SK-N-DZ (cell line): ENCODE measurements at places on chromosomes 4 and X.

DNA sequence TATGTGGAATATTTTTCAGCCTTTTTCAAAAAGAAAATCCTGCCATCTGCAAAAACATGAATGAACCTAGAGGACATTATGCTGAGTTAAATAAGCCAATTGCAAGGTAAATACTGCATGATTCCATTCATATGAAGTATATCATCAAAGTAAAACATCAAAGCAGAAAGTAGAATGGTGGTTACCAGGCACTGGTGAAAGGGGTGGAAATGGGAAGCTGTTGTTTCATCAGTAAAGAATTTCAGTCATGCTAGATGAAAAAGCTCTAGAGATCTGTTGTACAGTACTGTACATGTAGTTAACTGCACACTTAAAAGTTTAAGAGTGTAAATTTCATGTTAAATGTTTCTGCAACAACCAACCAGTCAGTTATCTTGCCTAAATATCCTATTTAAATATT, 196.8 kb upstream of the ADGRL3 start:
- no peak for DNase-seq

- no peak for DNase-seq
Observed at GRCh38 chrX:100681599-100681998, 37.6 kb downstream of the SRPX2 start.

- no peak for DNase-seq
Observed at GRCh38 chr4:5730436-5730835, 19.4 kb downstream of the EVC start.

DNA sequence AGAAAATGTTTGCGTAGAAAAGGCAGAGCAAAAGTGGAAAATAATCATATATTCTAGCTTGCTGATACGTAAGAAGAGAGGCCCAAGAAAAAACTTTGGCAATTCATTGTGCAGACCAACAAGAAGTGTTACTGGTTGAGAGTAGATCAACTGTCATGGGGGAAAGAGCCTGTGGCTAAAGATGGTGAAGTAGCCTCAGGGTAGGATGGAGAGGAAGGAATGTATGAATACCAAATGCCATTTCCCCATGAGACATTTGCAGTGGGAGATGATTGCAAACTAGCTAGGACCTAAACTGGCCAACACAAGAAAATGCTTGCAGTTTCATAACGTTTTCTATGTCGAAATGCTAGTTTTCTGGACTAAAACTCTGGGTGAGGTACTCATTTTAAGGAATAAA, 47.7 kb upstream of the ADGRL3 start:
- no peak for DNase-seq

- DNase-seq: no peak
Observed at GRCh38 chr4:111988514-111988913, 156.7 kb upstream of the FAM241A start.

DNA sequence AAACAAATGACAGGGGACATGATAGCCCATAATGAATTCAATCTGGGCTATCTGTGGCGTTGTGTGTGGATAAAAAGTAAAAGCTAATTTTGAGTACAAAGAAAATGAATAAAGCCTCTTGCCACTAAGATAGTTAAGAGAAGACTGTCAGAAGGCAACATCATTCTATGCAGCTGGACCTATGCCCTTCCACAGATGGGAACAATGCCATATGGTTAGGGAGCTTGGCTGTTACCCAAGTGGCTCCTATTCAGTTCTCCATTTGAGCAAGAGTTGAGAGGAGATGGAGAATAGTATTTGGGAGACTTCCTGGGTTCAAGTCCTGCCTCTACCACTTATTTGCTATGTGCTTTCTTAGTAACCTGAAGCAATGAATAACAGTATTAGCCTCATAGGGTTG, 107.7 kb downstream of the ANXA3 start:
- no peak for DNase-seq

- DNase-seq: no peak
Observed at GRCh38 chr4:84479663-84480062, 19.4 kb downstream of the NKX6-1 start.

GRCh38 chr4:110543577-110543976, 67.6 kb downstream of the ENPEP start:
- no peak for DNase-seq

DNA sequence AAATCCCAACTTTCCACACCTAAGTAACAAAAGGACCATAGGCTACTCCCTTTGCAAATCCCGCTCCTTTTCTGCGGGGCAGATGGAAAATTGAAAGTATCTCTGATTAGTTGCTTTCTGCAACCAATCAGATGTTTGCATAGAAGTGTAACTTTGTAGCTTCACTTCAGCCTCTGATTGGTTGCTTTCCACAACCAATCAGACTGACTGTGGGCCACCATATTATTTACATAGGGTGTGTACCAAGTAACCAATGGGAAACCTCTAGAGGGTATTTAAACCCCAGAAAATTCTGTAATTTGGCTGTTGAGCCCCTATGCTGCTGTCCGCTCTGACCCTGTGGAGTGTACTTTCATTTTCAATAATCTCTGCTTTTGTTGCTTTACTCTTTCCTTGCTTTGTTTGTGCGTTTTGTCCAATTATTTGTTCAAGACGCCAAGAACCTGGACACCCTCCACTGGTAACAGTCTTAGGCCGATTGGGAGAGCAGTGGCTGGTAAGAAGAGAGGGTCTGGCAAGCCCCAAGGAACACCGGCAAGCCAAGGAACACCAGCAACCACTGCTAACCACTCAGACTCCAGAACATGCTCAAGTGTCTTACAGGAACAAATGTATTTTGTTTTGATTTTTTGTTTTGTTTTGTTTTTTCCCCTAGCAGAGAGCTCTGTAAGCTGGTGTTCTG, 125.5 kb upstream of the MAP3K15 start:
- no peak for DNase-seq

GRCh38 chrX:72299891-72300630, 5.7 kb downstream of the CITED1 start:
- DNase-seq: no peak

- no peak for DNase-seq
Observed at GRCh38 chr4:135354876-135355275, 1153.3 kb upstream of the PABPC4L start.

GRCh38 chr4:151652841-151653547, 107.8 kb downstream of the GATB start:
- no peak for DNase-seq

DNA sequence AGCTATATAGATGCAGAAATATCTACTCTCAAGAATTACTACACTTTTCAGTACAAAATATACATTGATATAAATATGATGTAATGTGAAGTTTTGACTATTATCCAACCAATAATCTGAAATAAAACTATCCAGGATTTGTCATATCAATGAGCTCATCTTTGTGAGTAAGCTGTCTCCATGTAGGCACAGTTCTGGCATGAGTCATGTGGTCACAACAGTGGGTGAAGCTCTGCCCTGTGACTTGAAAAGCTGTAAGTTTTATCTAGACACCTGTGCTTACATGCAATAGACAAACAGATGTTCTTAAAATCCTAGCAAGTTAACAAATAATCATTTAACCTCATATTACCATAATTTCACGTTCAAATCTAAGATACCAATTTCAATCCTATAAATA, 192.7 kb downstream of the GABRG1 start:
- DNase-seq: no peak

DNA sequence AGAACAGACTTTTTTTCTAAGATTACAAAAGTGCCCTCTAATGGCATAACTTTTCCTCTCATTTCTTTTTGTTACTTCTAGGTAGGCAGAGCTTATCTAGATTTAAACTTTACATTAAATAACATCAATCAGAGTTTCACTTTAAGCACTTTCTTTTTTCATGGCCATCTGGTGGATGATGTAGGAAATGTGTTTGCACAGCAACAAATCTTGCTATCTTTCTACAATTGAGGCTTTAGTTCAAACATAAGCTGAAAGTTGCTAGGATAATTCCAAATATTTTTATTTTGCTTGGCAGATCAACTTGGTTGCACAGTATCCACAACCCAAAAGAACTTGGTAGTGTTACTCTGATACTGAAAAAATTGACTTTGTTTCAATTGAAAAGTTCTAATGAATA, 22.0 kb downstream of the NDNF start:
- DNase-seq: no peak

DNA sequence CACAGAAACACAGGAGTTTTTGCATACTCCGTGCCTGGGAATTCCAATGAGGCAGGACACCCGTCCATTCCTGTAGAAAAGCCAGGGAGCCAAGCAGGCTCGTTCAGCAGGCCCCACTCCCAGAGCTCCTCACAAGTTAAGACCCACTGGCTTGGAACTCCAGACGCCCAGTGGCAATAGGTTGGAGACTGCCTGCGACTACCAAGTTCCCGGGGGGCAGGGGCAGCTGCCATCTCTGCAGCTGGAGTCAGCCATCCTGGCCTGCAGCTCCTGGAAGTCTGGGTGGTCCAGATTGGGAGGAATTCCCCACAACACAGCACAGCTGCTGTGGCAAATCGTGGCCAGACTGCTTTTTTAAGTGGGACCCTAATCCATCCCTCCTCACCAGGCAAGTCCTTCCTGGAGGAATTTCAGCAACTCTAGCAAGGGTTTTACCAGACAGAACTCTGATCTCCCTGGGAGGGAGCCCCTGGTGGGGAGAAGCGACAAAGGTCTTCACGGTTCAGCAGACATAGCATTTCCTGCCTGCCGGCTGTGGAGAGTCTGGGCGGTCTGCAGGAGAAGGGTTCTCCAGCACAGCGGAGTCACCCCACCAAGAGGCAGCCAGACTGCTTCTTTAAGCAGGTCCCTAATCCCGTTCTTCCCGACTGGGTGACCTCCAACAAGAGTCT, 231.9 kb downstream of the STPG2 start:
- peak; percentile 29 for DNase-seq

DNA sequence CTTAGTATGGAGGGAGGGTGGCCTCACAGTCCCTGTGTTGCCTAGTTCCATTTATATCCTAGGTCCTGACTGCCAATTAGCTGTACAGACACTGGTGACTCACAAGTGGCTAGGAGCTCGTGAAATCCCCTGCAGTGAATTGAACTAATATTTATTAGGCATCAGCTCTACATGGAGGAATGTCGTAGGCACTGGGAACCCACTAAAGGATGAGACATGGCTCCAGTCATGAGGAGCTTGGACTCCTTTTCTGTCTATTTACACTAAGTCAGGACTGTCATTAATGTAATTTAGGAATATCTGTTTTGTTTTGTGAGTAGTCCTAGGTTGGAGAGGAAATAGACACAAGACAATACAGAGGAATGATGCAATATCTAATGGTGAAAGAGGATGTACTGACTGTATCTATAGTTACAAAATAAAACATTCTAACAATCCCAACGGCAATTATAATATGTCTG, 67.7 kb downstream of the MID1IP1 start:
- DNase-seq: no peak

GRCh38 chrX:63350465-63350877, 661 bp downstream of the SPIN4 start:
- peak; percentile 43 for DNase-seq

DNA sequence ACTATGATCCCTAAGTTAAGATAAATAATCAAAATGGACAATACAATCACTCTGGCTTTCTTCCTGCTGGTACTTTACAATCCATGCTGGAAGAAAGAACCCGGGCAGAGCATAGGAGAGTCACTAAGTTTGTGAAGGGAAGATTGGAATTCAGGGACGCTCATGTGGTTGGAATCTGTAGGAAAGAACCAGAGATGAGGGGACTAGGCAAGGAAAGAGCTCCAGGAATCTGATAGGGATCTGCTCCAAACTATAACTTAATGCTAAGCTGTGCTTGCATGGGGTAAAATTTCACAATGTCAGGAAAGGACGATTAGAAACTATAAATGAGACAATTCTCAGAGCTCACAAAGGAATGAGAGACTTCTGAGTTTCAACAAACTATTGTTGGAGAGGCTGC, 167.5 kb downstream of the ADGRA3 start:
- no peak for DNase-seq

- DNase-seq: no peak
Observed at GRCh38 chr4:153402366-153402765, 57.9 kb downstream of the MND1 start.

GRCh38 chr4:47510506-47511143, 25.6 kb downstream of the ATP10D start:
- DNase-seq: no peak

- no peak for DNase-seq
Observed at GRCh38 chr4:61376301-61376700, 176.2 kb downstream of the ADGRL3 start.

DNA sequence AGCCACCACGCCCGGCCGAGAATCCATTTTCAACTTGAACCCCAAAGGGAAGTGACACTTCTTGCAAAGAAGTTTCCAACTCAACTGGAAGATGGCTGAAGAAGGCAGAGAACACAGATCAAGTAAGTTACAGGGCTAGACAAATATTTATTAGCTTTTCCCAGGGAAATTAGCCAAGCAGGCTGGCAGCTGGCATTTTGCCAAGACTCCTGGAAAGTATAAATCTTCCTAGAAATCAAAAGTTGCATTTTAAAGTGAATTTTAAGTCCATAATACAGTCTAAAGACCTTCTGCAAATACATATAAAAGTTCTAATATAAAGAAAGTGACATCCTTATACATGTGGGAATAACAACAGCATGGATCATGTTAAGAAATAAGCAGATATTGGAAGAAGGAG, 3.4 kb upstream of the MRPL1 start:
- no peak for DNase-seq

- DNase-seq: no peak
Observed at GRCh38 chr4:3413675-3414420, 27.9 kb upstream of the HGFAC start.

- no peak for DNase-seq
Observed at GRCh38 chrX:46547857-46548256, 2.6 kb upstream of the ZNF674 start.

DNA sequence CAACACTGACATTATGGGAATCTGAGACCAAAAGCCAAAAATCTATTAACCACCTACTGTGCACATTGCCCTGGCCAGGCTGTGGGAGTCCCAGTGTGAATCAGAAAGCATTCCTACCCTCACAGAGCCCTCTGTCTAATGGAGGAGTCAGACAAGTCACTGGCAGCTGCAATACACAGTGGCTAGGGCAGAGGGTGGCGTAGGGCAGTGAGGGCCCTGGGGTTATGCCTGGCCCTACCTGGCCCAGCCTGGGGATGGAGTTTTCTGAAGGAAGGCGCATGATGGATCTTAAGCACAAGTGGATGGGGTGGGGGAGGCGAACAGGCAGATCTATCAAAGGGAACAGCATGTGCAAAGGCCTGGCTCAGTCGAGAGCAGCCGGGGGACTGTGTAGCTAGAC, 10.8 kb downstream of the JAKMIP1 start:
- DNase-seq: no peak

DNA sequence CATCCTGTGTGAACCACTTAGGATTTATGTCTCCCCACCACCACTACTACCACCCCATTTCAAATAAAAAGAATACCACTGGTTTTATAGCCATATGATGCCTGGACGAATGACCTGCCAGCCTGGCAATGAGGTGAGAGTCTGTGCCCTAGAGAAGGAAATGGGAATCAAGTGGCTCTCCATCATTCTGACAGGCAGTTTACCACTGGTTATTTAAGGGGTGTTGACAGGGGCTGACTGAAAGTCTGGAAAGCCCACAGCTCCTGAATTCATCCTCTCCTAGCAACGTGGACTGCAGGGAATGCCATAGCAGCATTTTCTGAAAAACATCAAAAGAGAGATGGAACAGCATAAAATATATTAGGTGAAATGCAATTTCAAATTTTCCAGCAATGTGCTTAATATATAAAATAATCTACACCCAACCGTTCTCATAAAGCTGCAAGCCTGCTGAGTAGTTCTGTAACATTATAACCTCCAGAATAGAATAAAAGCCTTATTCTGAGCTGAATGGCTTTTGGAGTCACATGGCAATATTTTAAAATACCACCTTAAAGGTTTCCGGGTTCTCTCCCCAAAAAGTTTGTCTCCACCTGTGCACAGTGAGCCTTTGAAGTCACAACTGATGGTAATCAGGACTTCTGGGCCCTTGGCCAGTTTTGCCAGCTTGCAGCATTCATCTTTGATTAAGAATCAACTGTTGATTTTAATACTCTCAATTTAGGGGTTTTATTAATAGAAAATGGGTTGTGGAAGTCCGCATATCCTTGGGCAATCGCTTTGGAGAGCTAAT, 121.5 kb downstream of the DCTD start:
- no peak for DNase-seq
